ENCODE measurements at places on chromosomes 12 and 14.

DNA sequence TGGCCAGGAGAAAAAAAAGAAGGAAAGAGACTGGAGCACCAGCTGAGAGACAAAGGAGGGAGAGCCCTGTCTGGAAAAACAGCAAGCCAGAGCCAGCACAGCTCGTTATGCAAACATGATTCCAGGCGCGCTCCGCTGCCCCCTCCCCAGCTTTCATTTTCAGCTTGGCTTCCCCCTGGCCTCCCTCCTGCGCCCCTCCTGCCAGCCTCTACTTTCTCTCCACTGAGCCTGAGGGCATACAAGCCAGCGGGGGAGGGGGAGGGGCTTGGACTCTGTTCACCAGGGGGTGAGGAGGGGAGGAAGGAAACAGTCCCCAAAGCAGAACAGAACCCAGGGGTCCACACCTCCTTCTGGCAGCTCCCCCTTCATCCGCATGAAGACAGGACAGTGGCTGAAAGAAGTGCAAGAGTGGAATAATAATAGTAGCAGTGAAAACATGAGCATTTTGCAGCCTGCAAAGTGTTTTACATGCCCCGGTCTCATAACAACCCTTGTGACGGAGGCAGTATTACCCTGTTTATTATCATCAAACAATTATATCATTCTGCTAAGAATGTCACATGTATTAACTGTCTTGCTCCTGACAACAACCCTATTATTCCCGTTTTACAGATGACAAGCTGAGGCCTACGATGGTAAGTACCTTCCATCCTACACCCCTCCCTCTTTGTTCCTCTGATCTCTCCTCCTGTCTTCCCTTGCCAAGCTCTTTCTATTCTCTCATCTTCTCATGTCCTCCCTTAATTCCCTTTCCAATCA, 24.2 kb downstream of the SMUG1 start:
- no peak for DNase-seq

DNA sequence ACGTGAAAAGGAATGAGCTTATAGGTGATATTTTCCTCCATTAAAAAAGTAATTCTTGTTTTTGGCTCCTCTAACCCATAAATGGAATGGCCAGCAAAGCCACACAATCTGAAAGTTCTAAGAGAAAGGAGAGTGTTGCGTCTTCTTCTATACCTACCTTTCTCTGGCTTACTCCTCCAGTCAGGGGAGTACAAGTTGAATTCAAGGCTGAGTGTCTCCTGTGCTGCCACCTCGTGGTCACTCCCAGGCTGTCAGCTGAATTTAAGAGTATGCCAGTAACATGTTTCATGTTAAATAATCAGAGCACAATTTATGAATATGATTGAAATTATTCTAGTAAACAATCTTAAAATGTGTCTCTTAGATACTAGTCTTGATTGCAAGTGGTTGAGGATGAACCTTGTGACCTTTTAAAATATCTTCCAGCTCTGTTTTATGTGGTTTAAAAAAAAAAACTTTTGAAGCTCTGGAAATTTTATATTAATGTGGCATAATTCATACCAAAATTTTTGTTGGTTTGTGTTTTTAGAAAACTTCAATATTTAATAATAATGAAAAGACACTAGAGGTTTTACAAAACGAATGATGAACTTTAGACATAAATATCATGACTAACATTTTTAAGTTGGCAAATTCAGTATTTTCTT, 31.7 kb downstream of the PTHLH start:
- DNase-seq = peak; percentile 63

DNA sequence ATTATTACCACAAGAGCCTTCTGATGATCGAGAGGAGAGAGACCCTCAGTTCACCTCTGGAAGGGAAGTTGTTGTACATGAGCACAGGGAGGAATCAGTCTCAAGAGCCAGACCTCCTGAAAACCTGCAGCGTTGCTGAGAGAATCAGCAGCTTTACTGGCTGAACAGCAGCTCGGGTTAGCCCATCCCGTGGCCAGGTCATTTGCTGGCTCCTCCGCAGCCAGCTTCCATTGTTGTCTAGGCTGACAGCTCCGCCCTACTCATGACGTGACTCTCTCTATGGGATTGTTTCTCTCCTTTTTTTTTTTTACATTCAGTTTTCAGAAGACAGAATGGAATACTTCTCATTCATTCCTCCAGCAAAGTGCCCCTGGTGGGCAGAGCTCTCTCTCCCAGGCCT, 69.9 kb downstream of the TGFB3 start:
- no peak for DNase-seq

DNA sequence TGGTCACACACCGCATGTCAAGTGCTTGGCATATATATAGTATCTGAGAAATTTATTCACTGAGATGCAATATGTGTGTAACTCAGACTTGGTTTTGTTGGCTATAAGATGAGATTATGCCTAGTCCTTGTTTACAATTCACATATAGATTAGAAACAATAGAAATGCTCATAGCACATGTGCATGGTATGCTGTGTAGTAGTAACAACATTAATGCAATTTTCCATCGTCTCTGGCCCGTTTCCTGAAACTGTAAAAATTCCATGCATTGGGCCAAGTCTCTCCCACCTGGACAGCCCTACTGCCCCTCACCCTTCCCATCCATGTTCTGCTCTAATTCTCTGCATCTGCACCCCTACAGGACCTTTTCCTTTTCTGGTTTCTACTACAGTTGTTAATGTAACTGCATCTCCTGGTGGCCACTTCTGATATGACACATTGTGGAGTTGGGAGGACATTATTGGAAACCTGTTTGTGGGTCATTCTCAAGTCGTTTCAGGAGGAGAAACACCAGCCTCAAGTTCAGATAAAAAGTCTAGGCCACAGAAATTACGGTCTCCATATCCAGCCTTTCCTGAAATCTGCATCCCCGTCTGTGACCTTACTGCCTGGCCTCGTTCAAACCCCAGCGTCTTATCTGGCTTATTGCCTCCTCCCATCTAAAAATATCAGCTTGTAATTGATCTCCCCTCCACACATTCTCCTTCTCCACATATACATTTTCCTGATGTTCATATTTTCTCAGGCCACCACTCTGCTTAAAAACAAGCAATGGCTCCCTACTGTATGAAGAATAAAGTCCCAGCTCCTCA, 37.5 kb downstream of the EMP1 start:
- DNase-seq = peak; percentile 46

DNA sequence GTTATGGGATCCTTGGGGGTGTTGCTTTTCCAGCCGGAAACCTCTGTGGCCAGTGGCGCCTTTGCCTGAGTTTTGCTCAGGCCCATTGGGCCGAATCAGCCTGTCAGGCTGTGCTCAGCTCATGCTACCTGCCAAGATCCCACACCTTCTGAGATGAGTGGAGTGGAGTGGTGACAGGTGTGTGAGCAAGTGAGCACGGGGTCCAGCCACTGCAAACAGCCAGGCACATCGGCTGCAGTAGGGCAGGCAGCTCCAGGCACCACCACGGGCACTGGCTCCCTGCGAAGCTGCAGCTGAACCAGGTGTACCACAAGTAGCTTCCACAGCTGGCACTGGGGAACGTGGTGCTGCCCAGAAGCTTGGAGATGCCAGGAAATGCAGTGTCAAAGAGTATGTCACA, 21.1 kb upstream of the WDR89 start:
- DNase-seq = no peak

DNA sequence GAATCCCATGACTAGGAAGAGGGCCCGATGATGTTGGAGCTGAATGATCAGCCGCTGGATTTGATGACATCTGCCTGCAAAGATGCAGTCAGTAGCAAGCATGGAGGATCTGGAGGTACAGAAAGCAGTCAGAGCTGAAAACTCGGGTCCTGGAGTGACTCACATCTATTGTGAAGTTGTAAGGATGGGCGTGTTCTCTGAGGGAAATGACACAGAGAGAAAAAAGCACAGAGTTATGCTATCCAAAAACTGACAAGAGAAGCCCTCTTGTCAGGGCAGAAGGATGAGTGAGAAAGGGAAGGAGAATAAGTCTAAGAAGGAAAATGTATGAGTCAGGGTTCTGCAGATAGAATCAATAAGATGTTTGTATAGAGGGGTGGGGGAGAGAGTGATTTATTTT, 380.4 kb upstream of the CCDC196 start:
- DNase-seq = no peak

DNA sequence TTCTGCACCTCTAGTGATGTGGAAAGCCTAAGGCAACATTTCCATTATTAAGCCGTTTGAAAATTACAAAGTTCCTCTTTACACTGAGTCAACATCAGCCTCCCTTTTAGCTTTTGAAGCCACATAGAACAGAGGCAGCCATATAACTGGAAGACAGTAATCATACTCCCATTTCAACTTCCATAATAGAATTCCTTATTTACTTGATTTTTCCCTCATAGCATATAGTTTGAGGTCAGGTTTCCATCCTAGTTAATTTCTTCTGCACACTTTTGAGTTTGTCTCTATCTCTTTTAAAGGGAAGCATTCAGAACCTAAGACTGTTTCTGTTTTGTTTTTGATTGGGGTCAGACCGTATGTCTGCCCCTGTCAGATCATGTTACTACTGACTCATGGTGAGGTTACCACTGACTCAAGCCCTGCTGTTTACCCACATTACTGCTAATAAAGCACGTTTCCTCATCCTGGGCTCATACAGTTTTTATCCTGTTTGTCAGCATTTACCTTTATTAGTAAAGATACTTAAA, 161.0 kb downstream of the SLC38A4 start:
- no peak for DNase-seq

GRCh38 chr14:104681689-104682074, 7.7 kb upstream of the INF2 start:
- DNase-seq = peak; percentile 72

- DNase-seq = no peak
Measured at GRCh38 chr14:91870001-91870400, 2.7 kb upstream of the TC2N start.

DNA sequence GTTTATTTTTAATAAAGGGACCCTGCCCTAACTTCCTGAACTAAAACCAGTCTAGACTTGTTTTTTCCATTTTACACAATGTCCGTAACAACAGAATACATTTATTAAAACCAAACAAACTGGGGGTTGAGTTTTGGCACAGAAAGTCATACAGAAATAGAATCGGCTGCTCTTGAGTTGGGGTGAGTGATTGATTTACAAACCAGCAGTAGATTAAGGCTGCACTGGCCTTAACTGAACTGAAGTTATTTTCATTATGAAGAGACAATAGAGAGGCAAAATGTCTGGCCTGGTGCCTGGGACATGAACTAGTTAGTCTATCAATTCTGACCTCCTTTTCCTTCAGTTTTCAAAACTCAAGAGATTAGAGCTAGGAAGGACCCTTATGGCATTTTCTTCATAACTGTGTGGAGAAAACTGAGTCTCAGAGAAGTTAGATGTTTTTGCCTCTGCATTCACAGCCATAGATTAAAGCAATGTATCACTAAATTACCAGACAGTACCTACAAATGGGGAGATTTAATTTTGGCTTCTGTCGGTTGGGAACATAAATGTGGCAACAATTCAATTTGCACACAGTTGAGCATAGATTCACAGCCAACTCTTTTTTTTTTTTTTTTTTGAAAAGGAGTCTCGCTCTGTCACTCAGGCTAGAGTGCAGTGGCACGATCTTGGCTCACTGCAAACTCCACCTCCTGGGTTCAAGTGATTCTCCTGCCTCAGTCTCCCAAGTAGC, 19.8 kb upstream of the MGP start:
- no peak for DNase-seq

DNA sequence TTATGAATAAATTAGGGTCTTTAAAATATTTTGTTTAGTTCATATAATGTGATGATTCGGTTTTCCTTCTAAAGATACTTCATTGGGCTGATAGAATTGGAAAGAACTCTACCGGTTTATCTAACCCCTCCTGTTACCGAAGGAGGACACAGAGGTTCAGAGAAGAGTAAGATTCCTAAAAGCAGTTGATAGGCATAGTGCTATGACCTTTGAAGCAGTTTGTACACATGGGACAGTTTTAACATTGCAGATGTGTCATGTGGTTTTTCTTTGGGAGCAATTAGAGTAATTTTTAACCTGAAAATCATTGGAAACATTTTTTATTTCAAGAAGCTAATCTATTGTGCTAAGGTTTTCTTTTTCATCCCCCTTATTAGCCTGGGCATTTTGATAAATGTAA, 62.8 kb downstream of the BHLHE41 start:
- DNase-seq = no peak

- DNase-seq = no peak
Measured at GRCh38 chr14:106879241-106879640, 1352.9 kb downstream of the TMEM121 start.

GRCh38 chr14:85178864-85179263, 351.1 kb upstream of the FLRT2 start:
- DNase-seq = no peak

GRCh38 chr12:27534765-27535161, 10.8 kb downstream of the PPFIBP1 start:
- no peak for DNase-seq

DNA sequence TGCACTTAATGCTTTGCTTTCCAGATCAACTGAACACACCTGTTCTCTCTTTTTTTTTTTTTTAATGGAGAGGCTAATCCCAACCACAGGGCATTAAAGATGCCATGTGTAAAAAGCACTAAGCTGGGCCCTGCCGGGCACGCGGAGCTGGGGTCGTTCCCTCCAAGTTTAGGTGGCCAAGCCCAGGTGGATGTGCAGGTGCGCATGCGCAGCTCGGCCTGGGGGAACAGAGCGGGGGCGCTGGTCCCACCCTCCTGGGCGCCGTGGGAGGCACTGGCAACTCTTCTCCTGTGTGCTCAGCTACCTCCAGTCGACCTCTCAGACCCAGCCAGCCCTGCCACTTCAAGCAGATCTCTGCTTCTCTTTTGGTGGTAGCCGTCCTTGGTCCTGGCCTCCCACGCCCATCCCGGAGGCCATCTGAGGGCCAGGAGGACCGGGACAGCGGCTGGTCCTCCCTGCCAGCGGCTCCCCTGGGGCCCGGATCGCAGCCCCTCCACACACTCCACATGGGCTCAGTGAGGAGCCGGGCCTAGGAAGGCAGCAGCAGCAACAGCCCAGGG, 679.3 kb downstream of the BCL11B start:
- DNase-seq = no peak

DNA sequence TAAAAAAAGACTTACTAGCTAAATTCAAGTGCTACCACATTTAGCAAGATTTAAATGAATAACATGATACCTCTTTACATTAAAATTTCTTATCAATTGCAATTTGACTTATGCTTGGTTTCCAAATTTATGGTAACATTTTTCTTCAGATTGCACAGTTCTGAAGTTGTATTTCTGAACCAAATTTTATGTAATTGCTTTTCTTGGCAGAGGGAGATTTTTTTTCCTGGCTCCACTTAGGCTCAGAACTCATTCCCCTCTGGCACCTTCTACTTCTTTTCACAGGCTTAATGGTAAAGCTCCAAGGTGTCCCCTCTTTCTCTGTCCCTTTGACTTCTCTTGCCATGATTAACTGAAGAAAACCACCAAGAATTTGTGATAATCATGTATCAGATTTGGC, 99.8 kb upstream of the TMTC1 start:
- DNase-seq = no peak

DNA sequence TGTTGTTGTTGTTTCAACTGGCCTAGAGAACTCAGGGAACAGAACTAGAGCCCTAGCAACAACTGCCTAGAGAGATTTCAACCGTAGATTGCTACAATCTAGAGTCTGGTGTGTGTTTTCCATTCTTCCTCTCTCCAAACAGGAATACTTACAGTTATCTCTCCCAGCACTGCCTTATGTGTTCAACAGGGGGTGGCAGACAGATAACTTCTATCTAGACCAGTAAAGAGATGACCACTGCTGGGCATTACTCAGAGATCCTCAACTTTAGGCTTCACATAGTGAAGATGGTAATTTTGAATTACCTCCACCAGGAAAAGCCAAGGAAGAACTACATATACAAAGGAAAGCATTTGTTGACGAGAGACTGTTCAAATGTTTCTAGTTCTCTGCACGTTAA, 4.8 kb downstream of the TXNDC16 start:
- no peak for DNase-seq
